Aorta (tissue), 5 donors: ENCODE measurements at places on chromosomes 2 and 18.

DNA sequence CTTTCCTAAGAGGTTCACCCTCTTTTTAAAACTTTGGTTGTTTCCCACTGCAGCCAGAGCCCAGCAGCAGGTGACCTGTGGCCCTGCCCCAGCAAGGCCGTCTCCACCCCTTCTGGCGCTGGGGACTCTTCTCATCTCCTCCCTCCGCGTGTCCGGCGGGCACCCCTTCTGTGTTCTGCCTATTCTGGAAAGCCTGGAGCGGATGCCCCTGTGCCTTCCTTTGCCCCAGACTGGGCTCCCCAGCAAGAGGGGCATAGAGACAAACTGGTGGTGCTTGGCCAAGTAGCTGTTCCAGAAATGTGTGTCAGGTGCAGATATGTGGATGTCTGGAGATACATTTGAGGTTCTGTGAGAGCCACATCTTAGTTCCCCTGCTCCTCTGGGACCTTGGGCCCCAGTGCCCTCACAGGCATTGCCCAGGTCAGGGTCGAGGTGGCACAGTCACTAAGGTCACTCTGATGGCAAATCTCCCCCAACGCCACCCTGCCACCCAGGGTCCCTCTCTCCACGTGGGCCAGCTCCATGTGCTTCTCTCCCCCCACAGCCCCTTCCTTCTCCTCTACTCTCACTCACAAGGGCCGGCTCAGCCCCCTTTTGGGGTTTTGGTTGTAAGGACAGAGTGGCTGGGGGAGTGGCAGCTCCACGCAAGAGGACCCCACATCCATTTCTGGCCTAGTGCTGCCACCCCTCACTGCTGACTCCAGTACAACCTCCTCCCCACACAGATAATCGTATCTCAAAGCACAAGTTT is 35.5 kb upstream of the TAF1B start:
- DNase-seq, result peak; percentile 69

DNA sequence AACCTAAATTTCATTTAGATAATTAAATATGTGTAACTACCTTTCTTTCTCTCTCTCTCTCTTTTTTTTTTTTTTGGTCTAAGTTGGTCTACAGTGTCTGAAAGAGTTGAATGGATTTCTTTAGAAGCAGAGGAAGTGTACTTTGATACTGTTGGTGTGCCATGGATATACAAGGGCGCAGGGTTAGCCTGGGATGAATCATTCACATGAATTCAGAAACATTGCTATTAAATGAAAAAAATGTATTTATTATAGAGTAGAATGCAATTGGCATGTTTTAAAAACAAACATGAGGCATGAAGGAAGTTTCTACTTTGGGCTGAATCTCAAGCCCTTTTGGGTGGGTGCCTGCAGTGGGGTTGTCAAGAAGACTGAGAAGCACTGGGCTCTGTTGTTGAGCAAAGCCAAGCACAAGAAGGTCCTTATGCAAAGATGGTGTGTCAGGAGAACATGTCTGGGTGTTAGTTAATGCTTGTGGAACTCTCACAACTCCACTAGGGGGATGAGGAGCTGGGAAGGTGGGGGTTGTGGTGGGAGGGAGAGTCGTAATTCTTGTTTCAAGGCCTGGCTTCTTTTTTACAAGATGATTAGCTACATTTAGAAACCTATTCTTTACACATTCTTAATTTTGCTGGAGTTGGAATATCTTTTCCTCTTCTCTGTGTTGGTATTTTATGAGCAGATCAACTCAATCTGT is 57.9 kb downstream of the LYPD6 start:
- DNase-seq, result no peak

DNA sequence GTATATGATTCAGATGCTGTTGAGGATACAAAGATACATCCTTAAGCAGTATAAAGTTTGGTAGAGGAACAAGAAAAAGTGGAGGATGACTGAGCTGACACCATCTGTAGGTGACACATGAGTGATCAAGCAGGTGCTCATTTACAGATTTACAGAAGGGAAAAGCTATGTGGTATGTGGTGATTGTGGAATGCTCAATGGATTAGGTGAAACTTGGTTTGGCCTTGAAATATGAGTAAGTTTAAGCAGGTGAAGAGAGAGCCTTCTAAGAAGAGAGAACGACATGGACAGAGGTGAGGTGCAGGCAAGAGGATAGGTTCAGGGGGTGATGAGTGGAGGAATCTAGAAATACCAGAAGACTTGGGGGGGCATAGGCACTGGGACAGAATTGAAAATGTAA is 5.9 kb downstream of the ASXL3 start:
- no peak for DNase-seq

- no peak for DNase-seq
Measured at GRCh38 chr18:76896677-76897076, 74.3 kb downstream of the ZNF236 start.

DNA sequence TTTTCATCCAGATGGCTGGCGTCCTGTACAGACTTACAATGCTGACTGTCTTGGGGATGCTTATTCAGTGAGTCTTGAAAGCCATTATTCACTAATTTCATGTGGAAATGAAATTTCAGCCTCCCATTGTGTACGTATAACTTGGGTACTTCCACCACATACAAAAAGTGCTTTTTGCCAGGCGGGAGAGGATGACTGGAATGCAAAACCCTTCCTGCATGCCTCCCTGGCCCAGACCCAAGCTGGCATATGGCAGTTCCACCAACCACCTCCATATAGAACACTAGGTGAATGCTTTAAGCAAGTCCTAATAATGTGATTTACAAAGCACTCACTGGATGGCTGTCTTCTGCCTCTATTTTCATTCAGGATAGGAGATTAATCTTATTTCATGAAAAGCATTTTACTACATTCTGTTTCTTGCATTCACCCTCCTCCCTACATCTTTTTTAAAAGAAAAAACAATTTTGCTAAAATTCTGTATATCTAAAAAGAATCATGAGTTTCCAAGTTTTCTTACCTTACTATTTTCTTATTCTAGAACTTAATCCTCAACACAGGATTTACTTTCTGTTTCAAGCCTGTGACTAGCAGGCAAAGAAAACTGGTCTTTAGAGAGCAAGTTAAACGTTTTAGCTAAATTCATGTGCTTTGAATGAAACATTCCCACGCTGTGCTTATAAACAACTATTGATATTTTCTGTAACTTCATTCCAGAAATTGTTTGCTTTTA is 327.6 kb downstream of the NCKAP5 start:
- no peak for DNase-seq
